ENCODE measurements at places on chromosomes 6 and 20.

DNA sequence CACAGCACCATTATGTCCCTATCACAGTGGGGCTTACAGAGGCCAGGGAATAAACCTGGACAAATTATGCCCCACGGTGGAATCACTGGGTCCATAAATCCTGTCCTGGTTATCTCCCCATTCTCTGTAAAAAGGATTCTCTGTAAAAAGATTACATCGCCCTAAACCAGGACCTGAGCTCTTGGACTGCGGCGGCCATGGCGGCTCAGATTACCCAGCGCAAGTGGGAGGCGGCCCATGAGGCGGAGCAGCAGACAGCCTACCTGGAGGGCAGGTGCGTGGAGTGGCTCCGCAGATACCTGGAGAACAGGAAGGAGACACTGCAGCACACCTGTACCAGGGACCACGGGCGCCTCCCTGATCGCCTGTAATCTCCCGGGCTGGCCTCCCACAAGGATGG, 8.4 kb upstream of the HLA-A start:
- no peak for DNase-seq

GRCh38 chr6:32692019-32692418, 25.6 kb upstream of the HLA-DQB1 start:
- no peak for DNase-seq

GRCh38 chr6:132246632-132247270, 154.5 kb downstream of the MOXD1 start:
- no peak for DNase-seq

- DNase-seq, result peak; percentile 81
These were observed 614 bp upstream of the TMEM242 start for GRCh38 chr6:157323966-157324300.
